ENCODE measurements at places on chromosomes 2 and 18.

- no peak for DNase-seq
These were observed 69.8 kb downstream of the CTIF start for GRCh38 chr18:48608581-48608980.

- DNase-seq, result no peak
These were observed 58.5 kb upstream of the MSH6 start for GRCh38 chr2:47724221-47724981.

- no peak for DNase-seq
These were observed 106.0 kb downstream of the ZNF236 start for GRCh38 chr18:76928179-76928868.

DNA sequence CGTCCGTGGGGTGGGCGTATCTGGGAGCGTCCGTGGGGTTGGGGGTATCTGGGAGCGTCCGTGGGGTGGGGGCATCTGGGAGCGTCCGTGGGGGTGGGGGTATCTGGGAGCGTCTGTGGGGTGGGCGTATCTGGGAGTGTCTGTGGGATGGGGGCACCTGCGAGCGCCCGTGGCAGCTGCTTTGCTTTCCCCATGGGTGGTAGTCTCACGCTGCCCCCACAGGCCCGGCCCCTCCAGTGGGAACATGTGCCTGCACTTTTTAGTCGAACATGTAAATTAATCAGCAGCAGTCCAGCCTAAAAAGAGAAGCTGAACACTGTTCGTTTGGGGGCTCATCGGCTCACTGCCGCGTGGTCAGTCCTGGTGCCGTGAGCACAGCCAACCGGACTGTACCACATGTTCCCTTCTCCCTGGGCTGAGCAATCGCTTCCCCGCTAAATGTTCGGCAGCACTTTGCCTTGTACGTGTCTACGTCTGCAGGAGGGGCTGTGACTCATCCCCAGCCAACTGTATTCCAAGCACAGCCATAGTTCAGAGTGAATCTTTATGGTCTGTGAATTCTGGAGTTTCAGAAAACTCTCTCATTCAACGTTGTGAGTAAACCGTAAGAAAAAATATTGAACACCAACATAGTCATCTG, 271.5 kb downstream of the AGAP1 start:
- DNase-seq, result no peak
